ENCODE measurements at places on chromosomes 4 and X. TPM values are rescaled to one million over a fixed set of nuclear protein-coding genes. Genes with fewer than 3 reads are reported as not detected.

Gene PDE6B
- 1.7 TPM for total RNA-seq

Gene USP26
- not detected for total RNA-seq

Gene GJB1
- total RNA-seq, result not detected

Gene GPR119
- not detected for total RNA-seq

Gene RNF175
- 0.30 TPM for total RNA-seq

Gene CT47B1
- total RNA-seq, result not detected

Gene GYPE
- total RNA-seq, result 0.24 TPM

Gene RBBP7
- 108 TPM for total RNA-seq
